ENCODE measurements at places on chromosomes 16 and 17.

GRCh38 chr16:31484491-31485171 is 1.7 kb downstream of the SLC5A2 start:
- DNase-seq: no peak

DNA sequence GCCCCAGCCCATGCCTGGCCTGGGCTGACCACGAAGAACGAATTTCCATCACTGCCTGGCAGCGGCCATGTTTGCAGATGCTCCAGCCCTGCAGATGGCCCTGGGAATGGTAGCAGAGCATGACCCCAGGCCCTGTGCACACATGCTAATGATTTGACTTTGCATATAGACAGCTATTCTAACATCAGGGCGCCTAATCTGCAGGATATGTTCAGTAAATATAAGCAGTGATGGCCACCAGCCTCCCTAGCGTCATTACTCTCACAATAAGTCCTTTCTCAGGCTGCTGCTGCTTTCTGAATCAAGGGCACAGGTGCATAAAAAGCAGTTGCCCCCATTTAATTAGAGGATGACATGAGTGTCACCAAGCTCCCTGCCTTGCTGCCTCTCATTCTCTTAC is 24.2 kb downstream of the DNAH9 start:
- DNase-seq: no peak

DNA sequence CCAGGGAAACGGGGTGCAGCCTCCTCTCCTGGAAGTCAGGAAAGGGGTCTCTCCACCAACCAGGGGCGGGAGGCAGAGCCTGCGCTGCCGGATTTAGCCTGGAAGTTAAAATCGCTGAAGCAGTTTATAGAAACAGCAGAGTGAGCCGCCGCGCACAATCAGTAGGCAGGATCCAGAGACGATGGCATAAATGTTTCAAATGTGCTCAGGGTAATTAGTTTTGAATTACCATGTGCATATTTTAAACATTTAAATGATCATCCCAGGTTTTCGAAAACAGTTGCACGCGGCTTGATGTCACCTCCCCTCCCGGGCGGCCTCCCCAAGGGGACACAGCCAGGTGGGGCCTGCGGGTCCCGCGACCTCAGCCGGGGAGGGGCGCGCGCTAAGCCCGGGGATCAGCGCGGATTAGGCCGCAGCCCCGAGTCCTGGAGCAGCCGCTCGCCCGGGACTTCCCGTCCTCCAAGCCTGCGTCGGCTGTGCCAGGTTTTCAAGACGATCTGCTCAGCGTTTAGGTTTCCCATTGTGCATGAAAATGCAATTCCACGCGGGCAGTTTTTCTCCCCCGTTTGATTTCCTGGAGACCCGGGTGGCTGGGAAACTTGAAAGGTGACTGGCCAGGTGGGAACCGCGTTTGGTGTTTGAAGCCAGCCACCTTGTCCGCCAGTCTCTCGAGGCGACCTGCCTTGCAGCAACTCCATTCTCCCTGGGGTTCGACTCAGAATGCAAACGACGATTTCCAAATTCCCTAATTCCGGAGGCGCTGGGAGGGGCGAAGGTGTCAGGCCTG is 78.3 kb downstream of the RPA1 start:
- DNase-seq: no peak

DNA sequence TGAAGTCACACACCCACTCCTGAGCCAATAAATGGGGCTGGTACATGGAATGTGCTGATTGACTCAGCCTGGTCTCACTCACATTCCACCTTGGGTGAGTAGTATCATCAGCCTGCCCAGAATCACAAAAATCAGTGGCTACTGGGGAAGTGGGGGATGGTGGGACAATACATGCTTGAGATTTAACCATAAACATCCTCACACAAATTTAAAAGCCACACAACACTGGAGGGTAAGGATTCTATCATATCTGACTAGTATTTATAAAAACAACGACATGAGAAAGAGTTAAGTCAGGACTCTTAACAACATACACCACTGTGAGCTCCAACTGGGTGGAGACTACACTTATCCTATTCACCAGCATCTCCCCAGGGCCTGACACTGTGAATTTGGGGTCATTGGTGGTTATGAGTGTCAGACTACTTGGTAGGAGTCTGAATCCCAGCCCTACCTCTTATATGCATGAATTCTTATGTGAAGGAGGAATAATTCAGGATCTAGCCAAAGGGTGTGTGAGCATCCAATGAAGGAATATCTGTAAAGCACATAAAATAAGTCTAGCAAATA is 26.0 kb upstream of the IRX6 start:
- peak; percentile 16 for DNase-seq

- DNase-seq: no peak
These were observed 10.1 kb upstream of the WDR45B start for GRCh38 chr17:82658331-82658730.
